ENCODE measurements at places on chromosomes 12 and 14. TPM values are rescaled to one million over a fixed set of nuclear protein-coding genes. Genes with fewer than 3 reads are reported as not detected.
A peak's percentile ranks its signal among the peaks of the same experiment; 100 is the strongest.

DNA sequence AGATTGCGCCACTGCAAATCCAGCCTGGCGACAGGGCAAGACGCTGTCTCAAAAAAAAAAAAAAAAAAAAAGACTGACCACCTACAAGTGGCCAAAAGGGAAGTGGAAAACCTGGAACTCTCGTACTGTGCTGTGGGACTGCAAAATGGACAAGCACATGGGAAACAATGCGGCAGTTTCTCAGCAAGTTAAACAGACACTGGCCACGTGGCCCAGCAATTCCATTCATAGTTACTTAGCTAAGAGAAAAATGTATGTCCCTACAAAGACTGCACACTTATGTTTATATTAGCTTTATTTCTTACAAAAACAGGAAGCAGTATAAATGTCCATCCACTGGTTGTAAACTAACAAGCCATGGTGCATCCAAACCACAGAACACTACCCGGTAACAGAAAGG lies 5.6 kb downstream of the CHFR start:
- peak overlapping the region; percentile 26 for H3K27ac ChIP-seq
- H3K27me3 ChIP-seq: peaks cover 2% of the 10 kb centered on the region
- H3K36me3 ChIP-seq: peaks cover 12% of the 10 kb centered on the region
- no peak overlapping the region for H3K4me3 ChIP-seq
- no peak for DNase-seq

- H3K27ac ChIP-seq: no peak overlapping the region
- H3K36me3 ChIP-seq: no peaks in the 10 kb centered on the region
- no peaks in the 10 kb centered on the region for H3K27me3 ChIP-seq
- no peaks in the 10 kb centered on the region for H3K4me1 ChIP-seq
- no peak overlapping the region for H3K4me3 ChIP-seq
Observed at GRCh38 chr14:37275963-37276362, 78.2 kb downstream of the MIPOL1 start.

- H3K4me3 ChIP-seq: no peak overlapping the region
- H3K4me1 ChIP-seq: no peaks in the 10 kb centered on the region
- no peak for DNase-seq
- peaks cover under 1% of the 10 kb centered on the region for H3K27me3 ChIP-seq
- H3K27ac ChIP-seq: no peak overlapping the region
Observed at GRCh38 chr12:12977231-12977630, 22.8 kb downstream of the HEBP1 start.

DNA sequence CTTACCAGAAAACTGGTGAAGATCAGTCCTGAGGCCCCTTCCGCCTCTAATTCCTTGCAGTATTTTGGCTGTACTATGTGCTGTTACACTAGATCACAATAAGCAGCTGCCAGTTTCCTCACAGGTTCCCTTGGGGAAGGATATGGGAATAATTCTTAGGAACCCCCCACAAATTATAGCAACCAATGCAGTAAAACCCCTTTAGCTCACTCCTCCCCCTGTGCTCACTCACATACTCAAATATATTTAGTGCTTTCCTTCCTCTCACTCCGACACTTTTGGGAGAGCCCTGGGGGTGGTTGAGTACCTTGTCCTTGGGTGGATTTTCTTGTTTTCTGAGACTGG lies 162.7 kb downstream of the ETV6 start:
- H3K4me1 ChIP-seq: peaks cover 12% of the 10 kb centered on the region
- peak overlapping the region; percentile 66 for H3K4me3 ChIP-seq
- no peak for DNase-seq
- H3K27ac ChIP-seq: peak overlapping the region; percentile 69
- peaks cover 3% of the 10 kb centered on the region for H3K27me3 ChIP-seq

DNA sequence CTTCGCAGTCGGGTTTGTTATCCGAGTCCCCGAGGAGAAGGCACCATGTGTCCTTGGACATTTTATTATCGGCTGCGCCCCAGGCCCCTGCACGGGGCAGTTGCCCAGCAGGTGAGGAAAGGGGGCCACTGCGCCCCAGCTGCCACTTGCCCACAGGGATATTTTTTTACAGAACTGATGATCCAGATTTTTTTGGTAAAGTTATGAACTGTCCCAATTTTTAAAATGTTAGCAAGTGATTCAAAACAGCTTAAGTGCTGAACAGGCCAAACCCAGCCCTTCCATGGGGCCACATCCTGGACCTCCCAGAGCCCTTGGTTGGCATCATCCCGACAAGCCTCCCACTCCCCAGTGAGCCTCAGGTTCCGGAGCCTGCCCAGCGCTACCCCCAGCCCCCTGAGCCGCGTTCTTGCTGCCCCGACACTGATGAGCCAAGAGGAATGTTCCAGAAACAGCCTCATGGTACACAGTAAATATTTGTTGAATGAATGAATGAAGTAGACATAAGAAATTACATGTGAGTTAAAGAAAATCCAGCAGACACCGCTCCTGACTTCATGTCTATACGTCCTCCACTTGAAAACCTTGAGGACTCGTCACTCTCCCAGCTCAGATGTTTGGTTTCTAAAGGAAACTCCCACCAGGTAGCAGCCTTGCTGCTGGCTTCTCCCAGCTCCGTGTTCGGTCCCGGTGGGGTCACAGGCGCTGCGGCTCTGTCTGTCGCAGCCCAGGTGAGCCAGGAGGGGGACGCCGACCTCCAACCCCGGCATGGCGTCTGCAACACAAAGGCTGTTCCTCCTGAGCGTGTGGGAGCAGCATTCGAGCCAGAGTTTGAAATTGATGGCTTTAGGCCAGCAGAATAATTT lies 88.5 kb downstream of the ADGRD1 start:
- DNase-seq: no peak
- no peaks in the 10 kb centered on the region for H3K36me3 ChIP-seq
- H3K4me3 ChIP-seq: no peak overlapping the region
- no peak overlapping the region for H3K27ac ChIP-seq
- peaks cover 12% of the 10 kb centered on the region for H3K4me1 ChIP-seq

Gene LYZ
- 0.37 TPM for total RNA-seq

GRCh38 chr12:99212275-99212674 lies 435.3 kb upstream of the GARIN6 start:
- no peak overlapping the region for H3K27ac ChIP-seq
- H3K36me3 ChIP-seq: peaks cover 11% of the 10 kb centered on the region
- H3K4me3 ChIP-seq: no peak overlapping the region
- H3K27me3 ChIP-seq: no peaks in the 10 kb centered on the region
- H3K4me1 ChIP-seq: no peaks in the 10 kb centered on the region
- no peak for DNase-seq

Gene COX8C
- not detected for total RNA-seq

Gene SLCO1C1
- total RNA-seq: not detected

Gene LUM
- total RNA-seq: not detected

- no peak overlapping the region for H3K4me3 ChIP-seq
- H3K27me3 ChIP-seq: peaks cover 4% of the 10 kb centered on the region
- no peaks in the 10 kb centered on the region for H3K36me3 ChIP-seq
- no peak overlapping the region for H3K27ac ChIP-seq
- peak; percentile 53 for DNase-seq
Observed at GRCh38 chr14:98226411-98226810, 1045.6 kb downstream of the BCL11B start.

Gene KLRC4
- not detected for total RNA-seq

Gene PPP1R1A
- 47.6 TPM for total RNA-seq

- no peak for DNase-seq
- H3K36me3 ChIP-seq: no peaks in the 10 kb centered on the region
- no peak overlapping the region for H3K27ac ChIP-seq
- H3K4me1 ChIP-seq: no peaks in the 10 kb centered on the region
- no peak overlapping the region for H3K4me3 ChIP-seq
Observed at GRCh38 chr14:79044894-79045624, 874.9 kb downstream of the NRXN3 start.

Gene COPZ1
- 88.6 TPM for total RNA-seq

- H3K27ac ChIP-seq: no peak overlapping the region
- DNase-seq: no peak
- no peaks in the 10 kb centered on the region for H3K27me3 ChIP-seq
- no peaks in the 10 kb centered on the region for H3K4me1 ChIP-seq
Observed at GRCh38 chr12:101607894-101608293, 13.1 kb downstream of the MYBPC1 start.

DNA sequence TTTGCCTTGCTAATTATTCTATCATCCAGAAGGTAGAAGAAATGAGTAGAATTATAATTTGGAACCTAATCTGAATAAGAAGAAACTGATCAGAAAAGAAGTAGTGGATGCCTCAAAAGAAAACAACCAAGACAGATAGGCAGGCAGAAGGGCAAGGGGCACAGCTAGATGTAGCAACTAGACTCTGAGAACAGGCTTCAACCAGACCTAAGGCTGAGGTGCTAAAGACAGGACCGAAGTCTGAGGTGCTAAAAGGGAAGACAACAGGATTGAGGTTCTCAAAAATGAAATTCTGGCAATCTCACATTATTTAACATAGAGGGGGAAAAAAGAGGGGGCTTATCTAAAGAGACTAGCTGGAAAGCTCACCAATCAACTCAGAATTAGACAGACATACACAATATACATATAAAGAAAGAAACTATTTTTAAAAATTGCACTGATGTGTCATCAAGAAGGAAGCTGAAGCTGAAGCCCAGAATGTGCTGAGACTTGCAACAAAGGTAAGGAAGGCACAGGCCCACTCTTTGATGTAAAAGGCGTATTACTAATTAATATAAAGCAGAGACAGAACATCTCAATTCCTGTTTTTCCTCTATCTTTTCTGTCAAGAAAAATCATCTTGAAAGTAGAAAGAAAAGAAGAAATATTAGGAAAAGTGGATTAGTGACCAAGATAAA lies 43.8 kb upstream of the CSRNP2 start:
- H3K27me3 ChIP-seq: no peaks in the 10 kb centered on the region
- H3K4me3 ChIP-seq: no peak overlapping the region
- H3K27ac ChIP-seq: no peak overlapping the region
- no peaks in the 10 kb centered on the region for H3K36me3 ChIP-seq
- H3K4me1 ChIP-seq: peaks cover 3% of the 10 kb centered on the region

Gene SVOP
- 79.3 TPM for total RNA-seq

DNA sequence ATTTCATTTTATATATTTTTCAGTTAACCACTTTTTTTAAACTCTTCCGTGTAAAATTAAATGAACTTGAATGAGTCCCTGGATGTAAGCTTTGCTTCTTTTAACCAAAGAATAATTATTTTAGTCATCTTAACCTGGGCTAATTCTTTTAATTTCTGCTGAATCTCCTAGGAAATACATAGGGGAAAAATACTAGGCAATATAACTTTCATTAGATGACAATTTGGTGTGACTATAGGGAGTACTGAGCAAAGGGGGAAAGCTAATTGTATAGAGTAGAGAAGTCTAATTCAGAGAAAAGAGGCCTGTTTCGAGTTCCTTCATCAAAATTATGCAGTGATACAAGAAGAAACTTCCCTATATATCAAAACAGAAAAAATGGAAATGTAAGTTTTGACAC lies 388.1 kb downstream of the NOVA1 start:
- peaks cover 33% of the 10 kb centered on the region for H3K4me1 ChIP-seq
- H3K36me3 ChIP-seq: no peaks in the 10 kb centered on the region
- no peak for DNase-seq
- peaks cover 3% of the 10 kb centered on the region for H3K27me3 ChIP-seq
- no peak overlapping the region for H3K27ac ChIP-seq

GRCh38 chr12:97630356-97630755 lies 167.8 kb downstream of the RMST start:
- peaks cover 2% of the 10 kb centered on the region for H3K27me3 ChIP-seq
- H3K4me3 ChIP-seq: no peak overlapping the region
- H3K27ac ChIP-seq: no peak overlapping the region
- H3K36me3 ChIP-seq: no peaks in the 10 kb centered on the region

Gene CLEC2B
- total RNA-seq: not detected

Gene SLC17A8
- total RNA-seq: 0.25 TPM

DNA sequence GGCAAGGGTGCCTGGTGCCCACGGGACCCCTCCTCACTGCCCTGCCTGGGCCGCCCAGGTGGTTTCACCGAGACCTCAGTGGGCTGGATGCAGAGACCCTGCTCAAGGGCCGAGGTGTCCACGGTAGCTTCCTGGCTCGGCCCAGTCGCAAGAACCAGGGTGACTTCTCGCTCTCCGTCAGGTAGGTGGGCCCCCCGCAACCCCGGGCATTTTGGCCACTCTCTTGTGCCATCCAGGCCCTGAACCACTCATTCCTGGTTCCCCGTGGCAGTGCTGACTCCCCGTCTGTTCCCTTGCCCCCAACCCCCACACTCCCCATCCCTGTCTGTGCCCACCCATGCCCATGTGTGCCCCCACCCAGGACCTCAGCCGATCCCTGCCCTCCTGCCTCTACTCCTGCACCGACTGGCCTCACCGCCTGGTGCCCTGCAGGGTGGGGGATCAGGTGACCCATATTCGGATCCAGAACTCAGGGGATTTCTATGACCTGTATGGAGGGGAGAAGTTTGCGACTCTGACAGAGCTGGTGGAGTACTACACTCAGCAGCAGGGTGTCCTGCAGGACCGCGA lies 480 bp downstream of the PTPN6 start:
- no peaks in the 10 kb centered on the region for H3K36me3 ChIP-seq
- peaks cover 5% of the 10 kb centered on the region for H3K4me1 ChIP-seq
- no peak for DNase-seq
- H3K27me3 ChIP-seq: peaks cover 12% of the 10 kb centered on the region
- H3K27ac ChIP-seq: no peak overlapping the region
- no peak overlapping the region for H3K4me3 ChIP-seq

GRCh38 chr14:105930572-105930971 lies 404.2 kb downstream of the TMEM121 start:
- no peak overlapping the region for H3K4me3 ChIP-seq
- no peak for DNase-seq
- H3K27me3 ChIP-seq: peaks cover 3% of the 10 kb centered on the region
- no peaks in the 10 kb centered on the region for H3K4me1 ChIP-seq
- H3K36me3 ChIP-seq: no peaks in the 10 kb centered on the region

GRCh38 chr12:123805173-123805572 lies 43.1 kb downstream of the DNAH10 start:
- H3K36me3 ChIP-seq: peaks cover 5% of the 10 kb centered on the region
- peak; percentile 25 for DNase-seq
- peaks cover 16% of the 10 kb centered on the region for H3K27me3 ChIP-seq
- H3K27ac ChIP-seq: peak overlapping the region; percentile 97
- peak overlapping the region; percentile 61 for H3K4me3 ChIP-seq

- DNase-seq: no peak
- no peaks in the 10 kb centered on the region for H3K27me3 ChIP-seq
- no peaks in the 10 kb centered on the region for H3K4me1 ChIP-seq
- H3K36me3 ChIP-seq: no peaks in the 10 kb centered on the region
- H3K27ac ChIP-seq: no peak overlapping the region
Observed at GRCh38 chr12:12731785-12732184, 14.6 kb downstream of the CDKN1B start.

Gene RIMBP2
- 20.5 TPM for total RNA-seq

DNA sequence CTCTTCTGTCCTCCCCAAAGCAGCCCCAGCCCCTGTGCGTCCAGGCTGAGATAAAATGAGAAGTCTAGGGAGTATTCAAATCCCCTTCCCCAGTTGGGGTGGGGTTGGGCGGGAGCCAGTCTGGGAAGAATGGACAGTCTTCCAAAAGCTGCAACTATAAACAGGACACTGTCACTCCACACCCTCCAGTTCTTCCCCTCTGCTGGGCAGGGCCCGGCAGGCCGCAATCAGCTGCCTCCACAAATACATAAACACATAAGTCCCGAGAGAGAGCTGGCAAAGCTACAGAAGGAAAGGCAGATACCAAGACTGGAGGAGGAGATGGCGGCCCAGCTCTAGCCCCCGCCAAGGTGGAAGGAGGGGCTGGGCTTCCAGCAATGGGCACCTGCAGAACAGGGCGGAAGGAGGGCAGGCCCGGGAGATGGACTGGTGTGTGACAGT lies 12.7 kb downstream of the LTBP2 start:
- H3K27me3 ChIP-seq: peaks cover 3% of the 10 kb centered on the region
- no peaks in the 10 kb centered on the region for H3K36me3 ChIP-seq
- no peak for DNase-seq
